Fibroblast of mammary gland (primary cell): ENCODE measurements at places on chromosomes 2 and 18.

DNA sequence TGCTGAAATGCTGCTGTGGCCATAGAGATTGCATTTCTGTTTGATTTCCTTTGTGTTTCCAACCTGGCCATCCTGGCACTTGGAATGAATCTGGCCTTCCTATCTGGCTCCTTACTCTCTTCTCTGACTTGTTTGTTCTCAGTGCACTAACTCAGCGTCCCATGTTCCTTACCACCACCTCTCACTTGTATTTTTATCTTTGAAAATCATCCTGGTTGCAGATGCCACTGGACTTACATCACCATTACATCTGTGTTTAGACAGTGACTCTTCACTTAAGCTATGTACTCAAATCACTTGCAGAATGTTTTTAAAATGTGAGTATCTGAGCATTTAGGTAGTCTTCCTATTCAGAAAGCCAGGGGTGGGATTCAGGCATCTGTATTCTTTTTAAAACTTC is 239.5 kb downstream of the WDR7 start:
- peak; percentile 90 for DNase-seq

DNA sequence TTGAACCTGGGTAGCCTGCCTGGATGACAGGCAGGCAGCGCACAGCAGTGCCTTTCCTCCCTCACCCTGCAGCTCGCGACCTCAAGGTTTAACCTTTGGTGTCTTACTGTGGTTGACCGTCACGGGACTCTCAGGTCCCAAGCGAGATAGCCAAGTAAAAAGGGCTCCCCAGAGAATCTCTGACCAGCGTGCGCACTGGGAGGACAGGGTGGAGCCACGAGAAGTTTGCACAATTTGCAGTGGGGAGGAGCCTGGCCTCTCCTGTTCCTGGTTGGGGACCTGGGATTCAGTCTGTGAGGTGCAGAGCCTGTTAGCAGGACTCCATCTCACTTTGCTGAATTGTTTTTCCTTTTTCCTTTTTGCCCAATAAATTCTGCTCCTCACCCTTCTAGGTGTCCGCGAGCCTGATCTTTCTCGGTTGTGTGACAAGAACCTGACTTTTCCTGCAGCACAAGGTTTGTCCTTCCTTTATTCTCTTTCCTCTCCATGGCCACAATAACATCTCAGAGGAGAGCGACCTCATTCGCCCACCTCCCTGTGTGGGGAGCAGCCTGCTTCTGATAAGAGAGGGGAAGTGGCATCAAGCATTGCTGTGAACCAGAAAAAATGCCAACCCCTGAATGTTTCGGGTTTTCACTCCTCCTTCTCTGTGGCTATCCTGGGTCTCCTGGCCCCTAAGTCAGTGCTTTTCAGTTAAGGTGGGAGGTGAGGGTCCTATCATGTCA is 36.2 kb downstream of the POU3F3 start:
- no peak for DNase-seq

DNA sequence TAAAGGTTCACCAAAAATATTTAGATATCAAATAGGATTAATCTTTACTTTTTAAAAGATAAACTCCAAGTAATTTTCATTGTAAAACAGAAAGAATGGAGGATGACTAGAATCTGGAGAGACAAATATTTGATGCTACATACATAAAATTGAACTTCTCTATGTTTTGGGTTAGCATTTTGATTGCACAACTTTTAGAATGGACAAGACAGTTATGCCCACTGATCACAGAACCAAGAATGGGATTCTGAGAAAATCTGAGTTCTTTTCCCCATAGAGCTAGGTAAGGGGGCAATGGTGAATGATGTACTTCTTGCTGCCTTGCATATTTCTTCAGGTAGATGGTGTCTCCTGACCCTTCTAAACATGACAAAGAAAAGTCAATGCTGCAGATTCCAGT is 191.2 kb upstream of the ZEB2 start:
- no peak for DNase-seq

- no peak for DNase-seq
Measured at GRCh38 chr2:98300141-98300874, 45.9 kb upstream of the CNGA3 start.

DNA sequence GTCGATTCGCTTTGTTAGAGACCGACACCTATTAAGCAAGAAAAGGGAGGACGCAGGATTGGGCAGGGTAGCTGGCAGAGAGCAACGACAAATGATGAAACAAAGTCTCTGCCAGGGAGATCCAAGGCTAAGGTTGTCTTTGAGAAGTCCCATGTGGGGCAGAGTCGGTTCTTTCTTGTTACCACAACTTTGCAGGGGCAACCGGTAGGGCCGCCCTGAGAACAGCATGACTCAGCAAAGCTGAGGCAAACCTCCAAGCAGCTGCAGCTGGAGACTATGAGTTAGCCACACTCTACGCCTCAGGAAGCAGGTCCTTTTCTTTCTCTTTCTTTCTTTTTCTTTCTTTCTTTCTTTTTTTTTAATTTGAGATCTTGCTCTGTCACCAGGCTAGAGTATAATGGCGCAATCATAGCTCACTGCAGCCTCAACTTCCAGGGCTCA is 452.3 kb upstream of the ID2 start:
- DNase-seq, result peak; percentile 87

GRCh38 chr2:132374551-132374950 is 42.1 kb upstream of the GPR39 start:
- peak; percentile 66 for DNase-seq

- peak; percentile 96 for DNase-seq
Measured at GRCh38 chr2:64291181-64291580, 147.0 kb upstream of the PELI1 start.

DNA sequence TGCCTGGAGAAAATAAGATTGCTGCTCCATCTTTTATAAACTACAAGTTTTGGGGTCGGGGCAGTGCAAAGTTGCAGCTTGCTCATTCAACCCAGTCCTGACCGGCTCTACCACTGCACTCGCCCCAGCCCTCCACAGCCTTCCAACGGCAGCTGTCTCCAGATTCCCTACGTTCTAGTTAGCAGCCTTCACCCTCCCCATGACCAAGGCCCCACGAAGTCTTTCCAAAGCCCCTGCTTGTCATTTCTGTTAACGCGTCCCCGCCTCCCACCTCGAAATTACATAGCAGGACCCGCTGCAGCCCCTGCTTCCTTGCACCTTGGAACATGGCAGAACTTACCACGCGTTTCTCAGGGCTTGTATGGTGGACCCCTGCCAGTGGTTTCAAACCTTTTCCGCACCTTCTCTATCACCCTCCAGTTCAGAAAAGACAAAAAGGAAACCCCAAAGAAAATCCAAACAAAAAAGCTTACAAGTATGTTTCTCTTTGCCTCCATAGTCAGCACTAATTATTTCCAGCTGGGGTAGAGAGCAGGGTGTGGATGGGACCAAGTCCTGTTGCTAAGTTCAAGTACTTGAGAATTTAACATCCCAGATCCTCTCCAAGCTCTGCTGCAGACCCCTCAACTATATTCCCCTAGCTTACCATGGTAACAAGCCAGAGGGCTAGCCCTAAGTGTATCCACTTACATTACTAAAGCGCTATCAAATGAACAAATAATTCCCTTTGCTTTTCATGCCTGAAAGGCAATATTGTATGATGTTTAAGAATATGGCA is 161.5 kb downstream of the TGIF1 start:
- peak; percentile 69 for DNase-seq

GRCh38 chr2:29789911-29790485 is 131.4 kb downstream of the ALK start:
- no peak for DNase-seq

- DNase-seq, result no peak
Measured at GRCh38 chr2:239212121-239212928, 188.5 kb downstream of the HDAC4 start.

GRCh38 chr18:2994603-2995432 is 18.1 kb downstream of the LPIN2 start:
- no peak for DNase-seq

DNA sequence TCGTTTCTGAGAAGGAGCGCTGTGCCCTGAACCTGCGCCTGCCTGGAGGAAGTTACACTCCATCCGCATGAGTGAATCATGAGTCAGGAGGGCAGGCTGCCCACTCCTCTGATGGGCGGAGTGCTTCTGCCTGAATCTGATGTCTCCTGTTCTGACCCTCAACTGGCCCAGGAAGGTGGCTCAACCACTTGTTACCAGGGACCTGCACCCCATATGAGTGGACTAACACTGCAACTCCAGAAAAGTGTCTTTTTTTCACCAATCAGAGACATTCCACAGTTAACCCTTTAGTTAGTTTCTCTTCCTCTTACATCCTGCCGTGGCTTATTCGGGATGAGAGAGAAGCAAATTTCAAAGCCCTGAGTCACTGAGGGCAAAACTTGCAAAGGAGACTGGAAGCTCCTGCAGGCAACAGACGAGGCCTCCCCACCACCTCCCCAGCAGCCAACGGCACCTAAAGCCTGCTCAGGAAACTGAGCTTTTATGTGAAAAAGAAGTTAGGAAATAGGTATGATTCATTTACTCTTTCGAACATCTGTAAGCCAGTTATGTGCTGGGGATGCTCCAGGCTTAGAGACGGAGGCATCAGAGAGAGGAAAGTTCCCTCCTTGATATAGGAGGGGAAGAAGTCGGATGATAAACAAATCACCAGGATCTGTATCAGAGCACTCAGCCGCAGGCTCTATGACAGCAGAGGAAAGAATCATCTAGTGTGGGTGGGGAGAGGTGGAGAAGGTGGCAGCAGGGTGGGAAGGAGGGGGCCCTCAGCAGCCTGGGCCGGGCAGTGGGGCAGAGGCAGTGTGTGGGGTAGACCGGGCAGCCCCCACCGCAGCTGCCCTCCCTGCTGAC is 30.9 kb downstream of the MBP start:
- DNase-seq, result peak; percentile 98

GRCh38 chr2:209526561-209526960 is 102.7 kb downstream of the MAP2 start:
- DNase-seq, result peak; percentile 11

- DNase-seq, result no peak
Measured at GRCh38 chr18:8741532-8741931, 36.2 kb downstream of the MTCL1 start.

GRCh38 chr2:27033253-27033852 is 588 bp downstream of the TMEM214 start:
- no peak for DNase-seq

- DNase-seq, result no peak
Measured at GRCh38 chr18:5500158-5500939, 43.4 kb downstream of the EPB41L3 start.

DNA sequence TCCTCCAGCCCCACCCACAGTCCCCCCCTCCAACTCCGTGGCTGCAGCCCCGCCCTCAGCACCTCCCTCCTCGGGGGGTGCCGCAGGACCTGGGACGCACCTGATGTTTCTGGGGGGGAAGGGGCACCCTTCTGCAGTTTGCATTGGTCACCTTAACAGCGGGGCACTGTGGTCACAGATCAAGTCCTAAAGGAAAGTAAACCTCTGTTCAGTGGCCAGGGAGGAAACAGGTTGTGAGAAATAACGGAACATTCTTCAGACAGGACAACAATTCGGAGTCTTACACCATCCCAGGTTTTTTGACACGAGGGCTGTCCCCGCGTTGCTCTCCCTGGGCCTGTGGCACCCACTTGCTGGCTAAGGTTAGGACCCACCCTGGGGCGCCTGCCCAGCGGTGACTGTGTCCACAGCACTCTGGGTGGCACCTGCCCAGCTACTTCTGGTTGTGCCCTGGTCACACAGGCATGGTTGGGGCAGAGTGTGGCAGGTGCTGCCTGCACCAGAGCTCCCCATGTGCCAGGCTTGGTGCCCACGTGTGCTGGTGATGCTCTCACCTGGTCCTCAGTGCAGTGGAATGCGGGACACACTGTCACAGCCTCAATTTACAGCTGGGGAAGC is 93.5 kb upstream of the OTOS start:
- no peak for DNase-seq

DNA sequence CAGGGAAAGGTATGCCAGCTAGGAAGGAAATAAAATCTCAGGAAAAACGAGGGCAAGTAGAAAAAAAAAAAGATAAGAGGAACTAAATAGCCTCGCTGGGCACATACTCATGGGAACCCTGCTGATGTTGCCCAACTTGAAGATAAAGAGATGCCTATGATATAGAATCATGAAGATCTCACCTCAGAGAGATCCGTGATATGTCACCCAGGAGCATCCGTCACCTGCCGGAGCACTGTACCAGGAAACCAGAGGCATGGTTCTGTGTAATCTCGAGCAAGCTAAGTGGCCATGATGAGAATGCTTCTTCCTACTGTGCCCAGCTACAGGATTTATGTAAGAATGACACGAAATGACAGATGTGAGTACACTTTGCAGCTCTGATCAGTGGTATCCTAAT is 40.0 kb downstream of the CYP1B1 start:
- DNase-seq, result no peak

GRCh38 chr2:20400787-20401488 is 45.9 kb upstream of the RHOB start:
- DNase-seq, result peak; percentile 52

- peak; percentile 34 for DNase-seq
Measured at GRCh38 chr2:174078275-174078674, 113.1 kb upstream of the SP3 start.

GRCh38 chr2:149611100-149611820 is 23.7 kb upstream of the MMADHC start:
- no peak for DNase-seq

DNA sequence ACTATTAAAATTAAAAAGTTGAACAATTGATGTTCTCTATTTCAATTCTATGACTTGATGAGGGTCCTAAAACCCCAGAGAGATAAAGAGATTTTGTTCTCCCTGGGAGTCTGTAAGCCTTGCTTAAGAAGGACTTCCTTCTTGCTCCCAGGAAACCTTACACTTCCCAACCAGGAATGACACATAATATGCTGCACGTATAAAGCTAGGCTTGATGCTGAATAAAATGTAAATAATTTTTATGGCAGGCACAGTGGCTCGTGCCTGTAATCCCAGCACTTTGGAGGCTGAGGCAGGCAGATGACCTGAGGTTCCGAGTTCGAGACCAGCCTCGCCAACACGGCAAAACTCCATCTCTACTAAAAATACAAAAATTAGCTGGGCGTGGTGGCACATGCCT is 27.8 kb downstream of the SPIRE1 start:
- DNase-seq, result peak; percentile 77

- DNase-seq, result no peak
Measured at GRCh38 chr2:56127463-56128152, 56.2 kb upstream of the CCDC85A start.

DNA sequence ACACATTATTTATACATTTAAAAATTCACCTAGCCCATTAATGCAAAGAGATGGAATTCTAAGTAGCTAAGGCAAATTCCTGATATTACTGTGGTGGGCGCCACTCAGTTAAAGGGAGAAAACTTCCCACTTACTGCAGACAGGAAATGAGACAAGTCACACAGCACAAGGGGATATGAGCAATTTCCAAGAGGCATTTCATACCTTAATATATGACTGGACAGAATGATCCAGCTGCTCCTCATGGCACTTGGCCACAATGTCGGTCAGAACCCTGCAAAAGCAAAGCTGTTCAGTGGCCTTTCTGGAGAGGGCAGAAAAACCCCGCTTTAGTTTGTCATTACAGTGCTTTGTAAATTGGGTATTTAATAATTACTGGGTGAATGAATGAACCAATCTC is 121.4 kb upstream of the CCDC195 start:
- DNase-seq, result peak; percentile 92

DNA sequence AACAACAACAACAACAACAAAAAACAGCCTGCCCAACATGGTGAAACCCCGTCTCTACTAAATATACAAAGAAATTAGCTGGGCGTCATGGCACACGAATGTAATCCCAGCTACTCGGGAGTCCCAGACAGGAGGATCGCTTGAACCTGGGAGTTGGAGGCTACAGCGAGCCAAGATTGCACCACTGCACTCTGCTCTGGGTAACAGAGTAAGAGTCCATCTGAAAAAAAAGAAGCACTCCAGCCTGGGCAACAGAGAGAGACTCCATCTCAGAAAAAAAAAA is 344.1 kb upstream of the PLGLB2 start:
- no peak for DNase-seq

- DNase-seq, result peak; percentile 95
Measured at GRCh38 chr2:230795856-230796255, 68.9 kb upstream of the ITM2C start.

- no peak for DNase-seq
Measured at GRCh38 chr2:165843351-165843750, 49.3 kb upstream of the GALNT3 start.
